ENCODE measurements at places on chromosomes 12 and 14.

DNA sequence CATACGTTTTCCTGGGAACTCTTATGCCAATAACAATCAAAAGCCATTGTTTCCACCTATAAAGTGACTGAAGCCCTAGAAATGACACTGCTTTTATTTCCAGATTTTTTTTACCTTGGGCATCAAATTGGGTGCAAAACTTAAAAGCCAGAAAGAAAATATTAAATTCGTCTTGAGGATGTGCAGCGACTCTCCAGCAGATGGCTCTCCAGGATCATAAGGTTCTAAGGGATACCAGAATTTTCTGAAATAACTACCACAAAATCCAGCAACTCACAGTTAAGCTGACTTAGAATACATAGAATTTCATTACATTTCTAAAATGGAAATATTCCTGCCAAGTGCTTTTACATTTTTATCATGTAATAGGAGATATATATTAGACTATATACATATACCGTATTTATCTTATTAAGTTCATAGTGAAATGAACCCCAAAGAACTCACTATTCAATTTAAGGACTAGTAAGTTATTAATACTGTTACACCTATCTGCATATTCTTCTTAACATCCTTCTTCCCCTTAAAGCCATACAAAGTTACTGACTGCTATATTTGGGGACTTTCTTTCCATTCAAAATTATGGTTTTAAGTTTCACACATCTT, 44.0 kb downstream of the ARMH4 start:
- DNase-seq, result no peak

DNA sequence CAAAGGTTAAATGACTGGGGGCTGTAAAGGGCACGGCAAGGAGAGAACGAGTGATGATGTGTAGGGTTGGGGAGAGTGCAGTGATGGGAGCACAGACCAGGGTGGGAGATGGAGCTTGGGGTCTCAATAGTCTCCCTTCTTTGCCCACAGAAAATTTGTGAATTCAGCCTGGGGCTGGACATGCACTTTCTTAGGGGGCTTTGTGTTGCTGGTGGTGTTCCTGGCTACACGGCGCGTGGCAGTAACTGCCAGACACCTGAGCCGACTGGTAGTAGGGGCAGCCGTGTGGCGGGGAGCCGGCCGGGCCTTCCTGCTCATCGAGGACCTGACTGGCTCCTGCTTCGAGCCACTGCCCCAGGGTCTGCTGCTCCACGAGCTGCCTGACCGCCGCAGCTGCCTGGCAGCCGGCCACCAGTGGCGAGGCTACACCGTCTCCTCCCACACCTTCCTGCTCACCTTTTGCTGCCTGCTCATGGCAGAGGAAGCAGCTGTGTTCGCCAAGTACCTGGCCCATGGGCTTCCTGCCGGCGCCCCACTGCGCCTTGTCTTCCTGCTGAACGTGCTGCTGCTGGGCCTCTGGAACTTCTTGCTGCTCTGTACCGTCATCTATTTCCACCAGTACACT, 1.7 kb downstream of the FITM1 start:
- no peak for DNase-seq

DNA sequence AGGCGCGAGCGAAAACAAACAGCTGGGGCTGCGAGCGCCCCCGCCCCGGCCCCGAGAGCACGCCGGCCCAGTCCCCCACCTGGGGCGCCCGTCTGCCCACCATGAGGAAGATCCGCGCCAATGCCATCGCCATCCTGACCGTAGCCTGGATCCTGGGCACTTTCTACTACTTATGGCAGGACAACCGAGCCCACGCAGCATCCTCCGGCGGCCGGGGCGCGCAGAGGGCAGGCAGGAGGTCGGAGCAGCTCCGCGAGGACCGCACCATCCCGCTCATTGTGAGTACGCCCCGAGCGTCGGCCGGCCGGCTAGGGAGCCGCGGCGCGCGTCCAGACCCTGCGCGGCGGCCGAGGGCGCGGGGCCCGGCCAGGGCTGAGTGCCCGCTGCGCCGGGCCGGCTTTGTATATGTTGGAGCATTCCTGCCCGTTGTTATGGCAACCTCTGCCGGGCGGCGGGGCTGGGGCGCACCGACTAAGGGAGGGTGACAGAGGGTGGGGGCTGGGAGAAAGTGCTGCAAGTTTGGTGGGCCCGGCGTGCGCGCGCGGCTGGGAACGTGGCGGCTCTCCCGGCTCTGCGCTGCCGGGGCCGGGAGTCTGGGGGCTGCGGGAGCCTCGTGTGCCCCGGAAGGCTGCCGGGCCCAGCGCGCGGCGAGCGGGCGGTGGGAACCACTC, 367 bp downstream of the GALNT16 start:
- no peak for DNase-seq

- DNase-seq, result no peak
Measured at GRCh38 chr14:62301080-62301479, 538.9 kb downstream of the SNAPC1 start.

- no peak for DNase-seq
Measured at GRCh38 chr12:4118017-4118510, 155.5 kb upstream of the CCND2 start.

DNA sequence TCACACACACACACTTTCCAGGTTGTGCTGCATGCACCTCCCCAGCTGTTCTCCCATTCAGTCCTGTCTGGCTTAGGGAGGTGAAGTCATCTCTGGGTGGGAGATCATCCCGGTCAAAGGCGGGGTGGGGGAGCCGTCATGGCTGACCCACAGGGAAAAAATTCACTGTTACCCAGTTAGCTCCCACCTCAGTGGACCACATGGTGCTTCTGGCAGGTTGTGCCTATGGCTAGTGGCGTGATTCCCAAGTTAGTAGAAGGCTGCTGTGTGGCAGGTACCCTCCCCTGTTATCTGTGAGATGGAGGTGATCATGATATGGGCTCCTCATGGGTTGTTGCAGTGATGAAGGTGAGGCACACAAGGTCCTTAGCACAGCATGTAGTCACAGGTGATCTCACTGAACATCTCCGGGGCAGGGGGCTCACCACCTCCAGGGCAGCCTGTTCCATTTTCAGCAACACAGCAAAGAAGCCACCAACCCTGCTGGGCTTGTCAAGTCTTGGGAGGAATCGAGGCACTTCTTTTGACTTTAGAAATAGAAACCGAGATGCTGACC, 154.9 kb upstream of the CCND2 start:
- no peak for DNase-seq

DNA sequence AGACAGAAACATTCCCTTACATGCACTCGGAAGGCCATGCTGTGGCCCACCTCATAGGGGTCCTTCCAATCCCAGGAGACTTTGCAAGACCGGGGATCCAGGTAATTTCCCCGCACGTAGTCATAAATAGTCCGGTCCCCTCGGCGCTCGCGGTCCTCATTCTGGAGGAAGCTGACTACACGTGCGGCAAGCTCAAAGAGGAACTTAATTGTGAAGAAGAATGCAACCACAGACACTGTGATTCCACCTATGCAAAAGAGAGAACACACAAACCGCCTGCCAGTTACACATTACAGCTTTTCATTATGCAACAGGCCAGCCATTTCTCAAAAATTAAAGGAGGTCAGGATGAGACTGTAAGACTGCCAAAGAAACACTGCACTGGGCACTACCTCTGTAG, 28.4 kb downstream of the AREL1 start:
- no peak for DNase-seq

- DNase-seq, result no peak
Measured at GRCh38 chr14:84129941-84130340, 1400.0 kb upstream of the FLRT2 start.

GRCh38 chr12:126914170-126914793, 1352.7 kb upstream of the TMEM132C start:
- DNase-seq, result no peak

GRCh38 chr12:50057000-50057841, at the start of gene ASIC1:
TSS of gene ASIC1 (plus strand) at chr12:50057596. CDS start at chr12:50058767, 1,171 bp downstream.
- no peak for DNase-seq

- DNase-seq, result no peak
Measured at GRCh38 chr12:117120787-117121186, 21.6 kb upstream of the TESC start.

- DNase-seq, result no peak
Measured at GRCh38 chr12:128813883-128814282, 9.9 kb downstream of the SLC15A4 start.

Data from activated T-helper 1 cell treated with anti-CD3 and anti-CD28 coated beads, Interleukin-2, amount 50 U/mL, for 16 hours (primary cell).